Activated CD4-positive, alpha-beta T cell treated with anti-CD3 and anti-CD28 coated beads for 4 hours (primary cell): ENCODE measurements at places on chromosomes 3 and 15.

DNA sequence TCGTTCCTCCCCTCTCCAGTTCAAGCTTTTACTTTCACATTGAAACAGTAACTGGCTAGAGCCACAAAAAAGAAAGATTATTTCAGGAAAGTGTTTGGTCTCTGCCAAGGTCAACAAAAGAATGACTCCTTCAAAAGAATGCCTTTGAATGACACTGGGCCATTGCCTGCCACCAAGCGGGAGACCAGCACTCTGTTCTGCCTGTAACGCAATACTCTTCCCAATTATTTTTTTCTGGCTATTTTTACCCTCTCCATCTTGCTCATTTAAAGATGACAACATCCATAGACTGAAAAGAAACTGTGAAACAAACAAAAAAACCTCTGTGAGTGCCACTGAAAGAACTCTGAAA, 37.3 kb downstream of the EHHADH start:
- no peak for DNase-seq

GRCh38 chr3:22704571-22705354, 498.4 kb upstream of the UBE2E2 start:
- DNase-seq: no peak

- no peak for DNase-seq
Measured at GRCh38 chr3:123337948-123338619, 110.8 kb downstream of the ADCY5 start.

- no peak for DNase-seq
Measured at GRCh38 chr3:43243590-43244587, 42.5 kb upstream of the SNRK start.

- DNase-seq: no peak
Measured at GRCh38 chr3:152454076-152454875, 185.5 kb downstream of the MBNL1 start.

GRCh38 chr3:8724108-8724752, 9.4 kb upstream of the CAV3 start:
- DNase-seq: no peak

DNA sequence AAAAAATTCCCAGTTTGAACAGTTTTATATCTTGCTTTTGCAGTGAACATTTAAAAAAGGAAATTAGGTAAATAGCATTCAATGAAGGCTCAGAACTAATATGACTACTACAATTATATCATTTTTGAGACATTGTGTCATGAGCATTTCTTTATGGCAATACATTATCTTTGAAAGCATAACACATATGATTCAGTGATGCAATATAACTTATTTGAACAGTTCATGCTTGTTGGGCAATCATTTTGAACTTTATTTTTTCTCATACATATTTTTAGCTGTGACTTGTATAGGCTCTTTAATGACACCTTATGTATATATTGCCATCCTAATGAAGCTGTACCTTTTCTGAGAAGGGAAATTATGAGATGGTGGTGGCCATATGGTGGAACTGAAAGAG, 828.6 kb upstream of the NR2F2 start:
- DNase-seq: no peak

DNA sequence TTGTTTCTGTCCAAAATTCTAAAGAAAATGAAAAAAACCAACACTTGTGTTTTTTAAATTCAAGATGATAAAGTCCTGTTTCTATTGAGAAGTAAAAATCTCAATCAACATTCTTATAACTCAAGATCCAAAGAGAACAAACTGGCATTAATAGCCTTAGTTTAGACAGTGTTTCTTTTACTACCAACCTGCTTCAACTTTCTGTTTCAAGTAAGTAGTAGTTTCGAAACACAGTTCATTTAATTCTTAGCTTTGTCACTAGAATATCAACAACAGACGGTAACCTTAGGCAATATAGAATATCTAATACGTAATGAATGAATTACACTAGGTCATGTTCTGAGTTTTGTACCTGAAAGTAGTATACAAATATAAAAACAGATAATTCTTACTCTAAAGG, 23.7 kb downstream of the CIP2A start:
- no peak for DNase-seq

DNA sequence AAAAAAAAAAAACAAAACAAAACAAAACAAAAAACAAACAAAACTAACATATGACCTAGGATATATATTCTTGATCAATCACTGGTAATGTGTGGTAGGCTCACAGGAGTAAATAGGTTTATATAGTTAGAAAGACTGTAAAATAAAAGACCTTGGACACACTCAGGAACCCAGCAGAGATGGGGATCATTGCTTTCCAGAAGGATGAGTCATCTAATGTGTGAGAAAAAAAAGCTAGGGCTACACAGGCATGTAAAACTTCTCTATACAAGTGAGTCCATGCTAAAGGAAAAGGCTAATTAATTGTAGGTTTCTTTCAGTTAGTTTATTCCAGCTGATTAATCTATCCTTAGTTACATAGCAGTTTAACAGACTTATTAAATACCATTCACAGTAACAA, 710.3 kb upstream of the ARPP21 start:
- no peak for DNase-seq
